ENCODE measurements at places on chromosomes 7 and 10.

DNA sequence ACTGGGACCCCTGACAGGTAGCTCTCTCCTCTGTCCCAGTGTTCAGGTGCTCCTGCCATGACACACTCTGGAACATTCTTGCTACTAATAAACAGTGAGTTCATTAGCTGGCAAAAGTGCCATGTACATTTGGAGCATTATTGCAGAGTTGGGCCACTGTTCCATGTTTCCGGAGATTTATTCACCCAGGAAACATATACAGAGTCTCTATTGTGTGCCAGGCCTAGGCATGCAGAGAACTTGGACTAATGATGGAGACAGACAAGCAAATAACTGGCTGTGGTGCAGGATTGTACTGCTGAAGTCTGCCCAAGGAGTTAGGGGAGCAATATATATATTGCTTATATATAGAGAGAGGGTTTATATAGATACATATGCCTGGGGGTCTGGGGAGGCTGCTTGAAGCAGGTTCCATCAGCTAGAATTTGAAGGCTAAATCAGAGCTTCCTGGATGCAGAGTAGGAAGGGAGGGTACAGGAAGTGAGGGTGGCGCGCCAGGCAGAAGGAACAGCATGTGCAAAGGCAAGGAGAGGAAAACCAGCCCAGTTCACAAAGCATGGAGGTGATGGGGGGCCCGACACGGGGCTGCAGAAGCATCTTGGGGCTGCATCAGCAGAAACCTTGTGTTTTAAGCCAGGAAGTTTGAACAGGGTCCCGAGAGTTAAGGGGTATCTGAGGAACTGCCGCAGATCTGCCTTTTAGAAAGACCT is 22.7 kb upstream of the EEPD1 start:
- no peak for DNase-seq

DNA sequence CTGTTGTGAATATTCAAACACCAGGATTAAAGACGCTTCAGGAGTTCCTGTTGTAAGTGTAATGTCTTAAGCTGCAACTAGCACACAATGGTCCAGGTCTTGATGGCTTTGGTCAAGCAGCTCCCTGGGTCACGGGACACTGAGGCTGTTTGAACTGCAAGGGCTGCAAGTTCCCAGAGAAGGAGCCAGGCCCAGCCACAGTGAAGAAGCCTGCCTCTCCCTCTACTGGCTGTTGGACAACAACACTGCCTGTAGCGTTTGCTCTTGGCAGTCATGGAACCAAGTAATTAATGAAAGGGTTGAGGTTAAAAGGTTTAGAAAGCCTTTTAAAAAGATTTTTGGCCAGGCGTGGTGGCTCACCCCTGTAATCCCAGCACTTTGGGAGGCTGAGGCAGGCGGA is 31.9 kb upstream of the GUSB start:
- DNase-seq = no peak

- DNase-seq = no peak
Observed at GRCh38 chr10:128071417-128071782, 54.8 kb downstream of the MKI67 start.

GRCh38 chr10:111148025-111148424 is 71.2 kb downstream of the ADRA2A start:
- no peak for DNase-seq

- DNase-seq = no peak
Observed at GRCh38 chr10:84783909-84784308, 455.5 kb downstream of the CCSER2 start.

Measured in stimulated activated CD4-positive, alpha-beta T cell treated with anti-CD3 and anti-CD28 coated beads, Interleukin-1b, Interleukin-23, amount 100 ng/mL, for 1 hour (primary cell).